ENCODE measurements at places on chromosomes 7 and 10.
A peak's percentile ranks its signal among the peaks of the same experiment; 100 is the strongest.

DNA sequence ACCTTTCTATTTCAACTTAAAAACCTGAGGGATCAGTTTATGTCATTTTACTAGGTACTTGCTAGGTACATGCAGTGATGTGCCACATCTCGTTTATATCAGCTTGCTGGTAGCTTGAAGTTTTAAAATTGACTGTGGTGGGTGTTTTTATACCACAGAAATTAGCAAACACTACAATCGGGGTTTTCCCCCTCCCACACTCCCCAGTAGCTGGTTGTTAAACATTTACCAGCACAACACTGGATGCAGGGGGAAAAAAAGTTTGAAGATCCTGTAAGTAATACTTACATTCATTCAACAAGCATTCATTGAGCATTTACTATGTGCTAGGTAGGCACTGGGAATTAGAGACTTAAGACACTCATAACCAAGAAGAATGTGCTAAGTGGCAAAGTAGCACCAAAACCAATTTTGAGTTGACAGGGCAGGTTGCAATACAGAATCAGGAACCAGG, 32.6 kb downstream of the USP6NL start:
- DNase-seq: no peak

DNA sequence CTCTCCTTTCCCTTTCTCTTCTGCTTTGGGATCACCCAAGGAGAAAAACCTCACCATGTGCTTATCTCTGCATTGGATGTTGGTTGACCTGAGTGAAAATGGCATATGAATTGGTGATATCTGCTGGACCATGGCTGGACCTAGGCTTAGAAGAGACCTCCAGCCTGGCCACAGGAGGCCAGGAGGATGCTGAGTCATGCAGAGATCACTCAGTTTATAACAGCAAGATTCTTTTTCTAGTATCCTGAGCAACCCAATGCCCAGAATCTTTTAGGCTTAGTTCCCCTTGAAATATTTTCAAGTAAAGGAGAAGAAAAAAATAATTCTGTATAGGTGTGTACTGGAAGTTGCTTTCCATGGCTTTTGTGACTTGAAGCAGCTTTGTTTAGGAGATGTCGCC, 236.3 kb downstream of the KLF6 start:
- DNase-seq: no peak

- no peak for DNase-seq
Measured at GRCh38 chr10:104351061-104351702, 2.5 kb upstream of the CFAP58 start.

DNA sequence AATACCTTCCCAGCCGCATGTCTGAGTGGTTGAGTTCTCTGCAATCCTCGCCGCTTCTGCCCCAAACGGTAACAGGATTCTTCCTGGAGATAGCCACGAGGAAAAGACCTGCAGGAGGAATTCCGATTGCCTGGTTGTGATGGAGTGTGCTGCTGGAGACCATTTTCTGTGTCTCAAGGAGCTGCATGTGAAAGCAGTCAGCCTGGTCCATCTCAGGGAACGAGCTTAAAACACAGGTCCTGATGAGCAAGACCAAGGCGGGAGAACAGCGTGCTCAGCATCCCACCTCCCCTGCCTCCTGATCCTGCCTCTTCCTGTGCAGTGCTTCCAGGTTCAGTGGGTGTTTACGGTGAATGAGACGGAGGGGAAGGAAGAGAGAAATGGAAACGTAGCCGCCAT, 26.5 kb downstream of the VIPR2 start:
- no peak for DNase-seq

DNA sequence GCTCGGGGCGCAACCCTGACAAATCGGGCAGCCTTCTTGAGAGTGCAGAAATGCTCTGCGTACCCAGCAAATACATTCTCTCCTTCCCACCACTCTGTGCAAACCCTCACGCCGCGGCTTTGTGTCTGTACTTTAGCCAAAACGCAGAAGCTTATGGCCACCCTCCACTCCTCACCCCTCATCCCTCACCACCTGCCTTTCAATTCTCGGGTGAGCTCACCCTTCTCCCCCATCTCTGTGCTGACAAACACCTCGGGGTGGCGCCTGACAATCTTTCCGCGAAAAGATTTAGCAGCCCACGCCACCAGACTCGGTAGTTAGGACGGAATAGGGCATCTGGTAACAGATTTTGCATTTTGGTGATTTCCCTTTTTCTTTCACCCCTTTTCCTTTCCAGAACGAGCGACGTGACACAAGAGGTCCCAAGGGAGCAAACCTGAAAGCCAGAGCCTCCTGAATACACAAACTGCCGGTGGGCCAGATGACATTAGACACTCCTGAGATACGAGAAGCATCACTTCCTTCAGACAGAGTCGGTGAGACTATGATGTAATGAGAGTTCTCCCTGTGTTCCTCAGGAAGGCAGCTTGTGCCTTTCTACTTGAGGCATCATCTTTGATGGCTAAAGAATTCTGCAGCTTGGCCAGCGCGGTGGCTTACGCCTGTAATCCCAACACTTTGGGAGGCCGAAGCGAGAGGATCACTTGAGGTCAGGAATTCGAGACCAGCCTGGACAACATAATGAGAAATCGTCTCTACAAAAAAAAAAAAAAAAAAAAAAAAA, 671 bp upstream of the ATAD1 start:
- no peak for DNase-seq

GRCh38 chr7:53350241-53350640, 314.8 kb downstream of the POM121L12 start:
- peak; percentile 21 for DNase-seq

- no peak for DNase-seq
Measured at GRCh38 chr10:50567384-50567783, 56.4 kb downstream of the SGMS1 start.

GRCh38 chr10:63266391-63267316, 133.5 kb downstream of the NRBF2 start:
- DNase-seq: no peak

DNA sequence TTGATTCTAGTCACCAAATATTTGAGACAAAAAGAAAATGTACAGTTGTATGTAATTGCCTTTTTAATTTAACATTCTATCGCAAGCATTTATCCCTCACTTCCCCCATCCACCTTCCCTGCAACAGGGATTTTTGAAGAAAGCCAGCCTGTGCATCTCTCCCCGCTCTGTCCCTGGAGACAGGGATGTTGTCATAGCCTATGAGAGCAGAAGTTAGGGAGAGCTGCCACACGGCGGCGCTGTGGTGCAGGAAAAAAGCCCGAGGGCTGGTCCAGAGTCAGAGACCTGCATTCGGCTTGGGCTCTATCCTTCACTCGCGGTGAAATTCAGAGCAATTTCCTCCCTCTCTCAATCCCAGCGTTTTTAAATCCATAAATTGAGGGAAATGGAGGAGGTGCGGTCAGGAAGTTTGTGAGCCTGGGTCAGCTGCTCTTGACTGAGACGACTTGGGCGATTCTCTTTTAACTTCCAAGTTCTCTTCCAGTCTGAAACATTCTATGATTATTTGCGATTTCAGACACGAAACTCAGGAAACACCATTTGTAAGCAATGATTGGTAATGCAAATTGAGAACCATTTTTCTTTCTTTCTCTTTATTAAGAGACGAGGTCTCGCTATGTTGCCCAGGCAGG, 17.5 kb downstream of the HKDC1 start:
- peak; percentile 7 for DNase-seq
